Left colon (tissue), 2 donors: ENCODE measurements at places on chromosomes 5 and 9. TPM values are rescaled to one million over a fixed set of nuclear protein-coding genes. Genes with fewer than 3 reads are reported as not detected.
A peak's percentile ranks its signal among the peaks of the same experiment; 100 is the strongest.

- DNase-seq: no peak
These were observed 2.1 kb upstream of the OR2V1 start for GRCh38 chr5:181133083-181133482.

DNA sequence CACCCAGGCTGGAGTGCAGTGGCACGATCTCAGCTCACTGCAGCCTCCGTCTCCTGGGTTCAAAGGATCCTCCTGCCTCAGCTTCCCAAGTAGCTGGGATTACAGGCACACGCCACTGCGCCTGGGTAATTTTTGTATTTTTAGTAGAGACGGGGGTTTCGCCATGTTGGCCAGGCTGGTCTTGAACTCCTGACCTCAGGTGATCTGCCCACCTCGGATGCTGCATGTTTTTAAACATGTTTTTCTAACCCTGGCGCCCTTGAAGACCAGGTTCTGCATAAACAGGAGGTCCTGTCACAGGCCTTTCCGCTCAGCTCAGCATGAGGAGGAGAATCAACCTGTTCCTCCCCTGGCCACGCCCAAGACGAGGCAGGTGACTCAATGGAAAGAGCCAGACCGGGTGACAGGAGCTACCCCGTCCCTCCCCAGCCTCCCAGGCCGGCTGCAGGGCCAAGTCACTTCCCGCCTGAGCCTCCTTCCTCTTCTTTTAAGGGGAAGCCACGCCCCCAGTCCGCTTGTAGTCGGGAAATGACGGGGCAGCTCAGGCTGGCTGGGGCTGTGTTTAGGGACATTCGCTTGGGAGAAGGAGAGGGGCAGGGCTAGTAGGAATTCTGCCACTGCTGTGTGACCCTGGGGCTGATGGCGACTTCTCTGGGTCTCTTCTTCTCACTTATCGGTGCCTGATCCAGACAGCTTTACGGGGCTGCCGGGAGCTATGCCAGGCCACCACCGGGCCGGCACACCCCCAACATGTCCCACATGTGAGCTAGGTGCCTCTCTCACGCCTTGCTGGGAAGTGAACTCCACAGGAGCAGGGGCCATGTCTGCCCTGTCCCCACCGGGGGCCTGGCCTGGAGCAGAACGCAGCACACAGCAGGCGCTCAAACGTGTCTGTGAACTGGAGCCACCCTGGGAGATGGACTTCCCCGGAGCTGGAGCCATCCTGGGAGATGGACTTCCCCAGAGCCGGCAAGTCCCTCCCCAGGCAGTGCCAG is 6.1 kb downstream of the NOTCH1 start:
- peak; percentile 97 for DNase-seq

LHX3 gene
- total RNA-seq: not detected

ECSCR gene
- total RNA-seq: 4.5 TPM

DNA sequence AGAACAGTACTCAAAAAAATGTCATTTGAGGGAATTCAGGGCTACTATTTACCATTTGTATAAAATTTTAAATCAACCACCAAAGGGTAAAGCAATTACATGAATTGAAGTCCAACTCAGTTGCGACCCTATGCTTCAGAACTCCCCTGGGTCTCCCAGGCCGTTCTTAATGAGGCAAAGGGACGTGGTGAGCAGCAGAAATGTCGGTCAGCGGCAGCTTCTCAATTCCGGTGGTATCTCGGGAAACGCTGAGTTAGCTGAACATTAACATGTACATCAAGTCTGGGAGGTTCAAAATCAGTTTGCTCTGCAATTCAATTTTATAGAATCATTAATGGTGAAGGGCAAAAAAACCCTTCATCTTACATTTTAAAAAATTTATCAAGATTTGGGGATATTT is 173.2 kb downstream of the DIRAS2 start:
- no peak for DNase-seq

SLC6A18 gene
- 0.11 TPM for total RNA-seq

DBN1 gene
- 18.8 TPM for total RNA-seq

CCL27 gene
- not detected for total RNA-seq

- DNase-seq: no peak
These were observed 3.4 kb downstream of the C5orf58 start for GRCh38 chr5:170235876-170236864.

IL5 gene
- total RNA-seq: not detected

DNA sequence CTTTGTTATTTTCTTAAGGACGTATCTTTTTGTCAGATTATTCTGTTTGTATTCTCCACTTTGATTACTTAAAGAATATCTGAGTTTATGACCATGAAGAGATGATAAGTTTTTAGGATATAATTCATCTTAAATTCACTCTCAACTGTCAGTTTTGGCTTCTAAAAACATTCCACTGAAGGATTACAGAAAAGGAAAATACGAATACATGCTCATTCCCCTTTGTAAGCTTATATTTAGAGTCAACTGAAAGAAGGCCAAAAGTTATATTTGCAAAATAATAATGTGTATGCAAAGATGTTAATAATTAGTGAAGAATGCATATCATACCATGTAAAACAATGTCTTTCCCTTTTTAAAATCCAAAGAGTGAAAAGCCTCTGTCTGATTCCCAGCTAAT is 52.5 kb downstream of the ZNF474 start:
- no peak for DNase-seq

DNA sequence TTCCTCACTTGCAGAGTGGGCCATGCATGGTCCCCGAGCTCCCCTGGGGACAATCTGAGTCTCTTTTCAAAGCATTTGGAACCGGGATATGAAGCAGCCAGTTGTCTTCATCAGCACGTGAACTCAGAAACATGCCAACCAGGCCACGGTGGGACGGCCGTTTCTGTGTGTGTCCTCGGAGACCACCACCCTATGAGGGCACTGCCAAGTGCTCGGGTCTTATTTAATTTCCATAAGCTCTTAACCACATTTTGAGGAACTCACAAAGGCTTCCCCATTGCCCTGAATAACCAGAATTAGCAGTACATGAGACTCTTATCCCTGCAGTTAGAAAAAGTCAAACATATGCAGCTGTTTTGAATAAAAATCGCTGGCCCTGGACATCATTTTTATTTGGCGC is 60.1 kb downstream of the OTULIN start:
- no peak for DNase-seq

DNA sequence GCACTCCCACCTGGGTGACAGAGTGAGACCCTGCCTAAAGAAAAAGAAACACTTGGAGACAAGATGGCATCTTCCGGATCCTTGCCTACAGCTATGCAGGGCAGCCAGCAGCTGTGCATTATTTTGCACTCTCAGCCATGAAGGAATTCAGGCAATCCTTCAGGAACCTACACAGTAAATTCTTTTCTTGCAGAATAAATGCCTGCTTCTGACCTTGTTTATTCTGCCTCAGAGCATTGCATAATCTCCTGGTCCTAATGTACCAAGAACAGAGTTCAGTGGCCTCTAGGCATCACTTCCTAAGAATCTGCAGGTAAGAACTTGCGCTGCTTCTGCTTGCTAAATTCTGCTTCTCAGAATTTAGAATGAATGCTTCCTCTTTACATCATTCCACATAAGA is 16.8 kb downstream of the GLDC start:
- DNase-seq: no peak

LMX1B gene
- 0.14 TPM for total RNA-seq

- no peak for DNase-seq
These were observed 6.1 kb upstream of the AFAP1L1 start for GRCh38 chr5:149265597-149265996.

- DNase-seq: no peak
These were observed 1.4 kb upstream of the SUSD1 start for GRCh38 chr9:112176524-112176923.

DNA sequence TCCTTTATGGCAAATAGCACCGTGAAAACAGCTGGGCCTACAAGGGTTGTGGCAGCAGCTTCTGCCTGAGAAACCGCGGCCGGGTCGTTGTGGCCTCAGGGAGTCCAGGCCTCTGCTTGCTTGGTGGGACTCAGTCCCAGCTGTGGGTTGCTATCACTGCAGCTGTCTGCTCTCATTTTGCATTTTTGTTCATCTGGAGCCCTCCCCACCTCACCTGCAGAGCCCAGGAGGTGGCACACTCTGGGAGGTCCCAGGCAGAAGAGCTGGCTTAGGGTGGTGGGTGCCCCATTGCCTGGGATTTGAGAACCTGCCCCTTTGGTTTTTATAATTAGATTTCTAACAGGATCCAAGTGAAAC is 138.4 kb downstream of the GADD45G start:
- DNase-seq: no peak

CFAP157 gene
- 0.14 TPM for total RNA-seq

GRCh38 chr9:135965124-135965756 is 4.1 kb upstream of the UBAC1 start:
- DNase-seq: no peak

DNA sequence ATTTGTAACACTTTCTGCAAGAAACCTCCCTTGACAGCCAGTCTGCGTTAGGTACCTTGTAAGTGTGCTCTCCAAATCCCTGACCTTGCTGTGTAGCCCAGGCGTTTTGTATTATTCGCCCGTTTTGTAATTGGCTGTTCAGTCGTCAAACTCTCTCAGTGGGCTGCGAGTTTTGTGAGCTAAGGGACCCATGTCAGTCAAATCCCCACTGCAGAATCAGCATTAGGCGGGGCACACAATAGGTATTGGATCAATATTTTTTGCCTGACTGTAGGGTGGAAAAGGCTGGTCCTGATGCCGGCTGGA is 665 bp downstream of the DNAJC18 start:
- DNase-seq: no peak

SIGMAR1 gene
- 47.7 TPM for total RNA-seq

SNX18 gene
- 10.6 TPM for total RNA-seq

DNA sequence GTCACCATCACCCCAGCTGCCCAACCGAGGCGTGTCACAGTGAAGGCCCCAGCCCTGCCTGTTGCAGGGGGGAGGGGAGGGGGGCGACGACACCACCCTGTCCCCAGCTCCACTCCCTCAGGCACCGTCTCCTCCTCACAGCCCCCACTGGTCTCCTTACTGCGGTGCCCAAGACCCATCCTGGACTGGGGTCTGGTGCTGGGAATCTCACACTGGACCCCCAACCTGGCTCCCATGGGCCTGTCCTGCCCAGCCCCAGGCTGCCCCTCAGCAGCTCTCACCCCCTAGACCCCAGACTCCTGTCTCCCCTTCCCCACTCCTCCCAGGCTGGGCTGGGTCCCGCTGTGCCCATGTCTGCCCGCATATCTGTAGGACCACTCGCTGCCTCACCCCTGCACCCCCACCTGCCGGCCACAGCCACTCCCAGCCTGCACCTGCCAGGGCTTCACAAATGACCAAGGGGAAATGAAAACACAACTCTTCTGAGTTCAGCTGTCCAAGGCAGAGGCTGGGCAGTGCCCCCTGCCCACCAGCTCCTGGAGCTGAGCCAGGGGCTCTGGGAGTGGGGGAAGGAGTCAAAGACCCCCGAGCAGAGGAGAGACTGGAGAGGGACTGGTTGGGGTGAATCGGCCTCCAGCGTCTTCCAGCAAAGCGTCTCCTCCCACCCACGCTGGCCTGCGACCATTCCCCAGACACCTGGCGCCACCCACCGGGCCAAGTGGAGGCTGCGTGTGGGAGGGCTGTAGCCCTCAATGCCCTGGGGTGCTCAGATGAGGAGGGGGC is 32.6 kb upstream of the EGFL7 start:
- DNase-seq: peak; percentile 79

C5orf58 gene
- not detected for total RNA-seq

DNA sequence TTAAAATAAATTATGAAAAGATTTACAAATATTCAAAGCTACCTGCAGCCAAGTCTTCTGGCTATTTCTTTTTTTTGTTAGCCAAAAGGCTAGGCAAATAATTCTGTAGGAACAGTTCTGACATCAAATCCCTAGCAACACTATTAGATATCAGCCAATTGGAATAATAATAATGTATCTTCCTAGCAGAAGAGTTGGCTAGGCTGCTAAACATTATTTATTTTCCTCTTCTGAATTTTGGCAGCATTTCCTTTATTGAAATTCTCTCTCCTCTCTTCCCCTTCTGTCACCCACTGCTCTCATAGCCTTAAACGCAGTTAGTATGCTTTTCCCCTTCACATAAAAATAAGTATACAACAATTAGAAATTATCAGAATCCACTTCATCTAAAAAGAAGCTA is 42.6 kb downstream of the ZDHHC21 start:
- DNase-seq: no peak

- no peak for DNase-seq
These were observed 80.6 kb downstream of the FBXO4 start for GRCh38 chr5:42005561-42006153.
